ENCODE measurements at places on chromosomes 7 and 10. TPM values are rescaled to one million over a fixed set of nuclear protein-coding genes. Genes with fewer than 3 reads are reported as not detected.

- H3K36me3 ChIP-seq = no peaks in the 10 kb centered on the region
- H3K27ac ChIP-seq = no peak overlapping the region
- H3K27me3 ChIP-seq = no peaks in the 10 kb centered on the region
- H3K4me3 ChIP-seq = no peak overlapping the region
- DNase-seq = no peak
Measured at GRCh38 chr10:34651416-34652195, 163.5 kb downstream of the PARD3 start.

DNA sequence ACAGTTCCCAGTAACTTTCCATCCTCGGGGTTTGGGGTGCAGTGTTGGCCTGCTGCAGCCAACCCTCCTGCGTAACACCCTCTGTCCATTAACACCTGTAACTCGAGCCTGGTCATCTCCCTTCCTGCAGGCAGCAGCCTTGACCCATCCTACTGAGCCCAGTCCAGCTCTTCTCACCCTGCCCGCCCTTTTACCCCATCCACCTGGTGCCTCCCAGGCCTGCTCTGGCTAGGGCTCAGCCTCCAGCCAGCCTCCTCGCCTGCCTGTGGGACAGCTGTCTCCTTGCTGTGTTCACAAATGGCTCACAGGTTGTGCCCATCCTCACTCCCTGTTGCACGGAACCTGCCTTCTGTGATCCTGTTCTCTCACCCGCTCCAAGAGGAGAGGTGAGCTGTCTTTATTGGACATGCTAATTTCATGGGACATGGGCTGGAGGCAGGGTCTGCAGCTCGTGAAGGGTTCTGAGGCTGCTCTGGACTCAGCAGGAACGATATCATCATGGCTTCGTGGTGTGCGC, 277.2 kb upstream of the TCERG1L start:
- H3K36me3 ChIP-seq = no peaks in the 10 kb centered on the region
- no peaks in the 10 kb centered on the region for H3K4me1 ChIP-seq
- no peak overlapping the region for H3K4me3 ChIP-seq
- DNase-seq = no peak
- H3K27me3 ChIP-seq = no peaks in the 10 kb centered on the region
- H3K27ac ChIP-seq = no peak overlapping the region

DNA sequence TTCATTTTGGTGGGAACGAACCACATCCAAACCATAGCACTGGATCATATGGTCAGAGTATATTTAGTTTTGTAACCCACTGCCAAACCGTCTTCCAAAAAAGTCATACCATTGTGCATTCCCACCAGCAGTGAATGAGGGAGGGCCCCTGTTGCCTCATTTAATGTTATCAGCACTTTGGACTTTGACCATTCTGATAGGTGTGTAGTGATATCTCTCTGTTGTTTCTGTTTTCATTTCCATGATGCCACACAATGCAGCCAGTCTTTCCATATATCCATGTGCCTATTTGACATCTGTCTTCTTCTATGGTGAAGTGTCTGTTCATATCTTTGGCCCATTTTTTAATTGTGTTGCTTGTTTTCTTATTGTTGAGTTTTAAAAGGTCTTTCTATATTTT, 105.0 kb upstream of the PPP2R2D start:
- H3K27me3 ChIP-seq = no peaks in the 10 kb centered on the region
- no peak overlapping the region for H3K27ac ChIP-seq
- H3K4me3 ChIP-seq = no peak overlapping the region
- no peaks in the 10 kb centered on the region for H3K36me3 ChIP-seq

- no peak overlapping the region for H3K4me3 ChIP-seq
- no peaks in the 10 kb centered on the region for H3K4me1 ChIP-seq
- H3K27me3 ChIP-seq = no peaks in the 10 kb centered on the region
- H3K36me3 ChIP-seq = no peaks in the 10 kb centered on the region
- H3K27ac ChIP-seq = no peak overlapping the region
Measured at GRCh38 chr7:114865564-114865963, 56.3 kb upstream of the MDFIC start.

DNA sequence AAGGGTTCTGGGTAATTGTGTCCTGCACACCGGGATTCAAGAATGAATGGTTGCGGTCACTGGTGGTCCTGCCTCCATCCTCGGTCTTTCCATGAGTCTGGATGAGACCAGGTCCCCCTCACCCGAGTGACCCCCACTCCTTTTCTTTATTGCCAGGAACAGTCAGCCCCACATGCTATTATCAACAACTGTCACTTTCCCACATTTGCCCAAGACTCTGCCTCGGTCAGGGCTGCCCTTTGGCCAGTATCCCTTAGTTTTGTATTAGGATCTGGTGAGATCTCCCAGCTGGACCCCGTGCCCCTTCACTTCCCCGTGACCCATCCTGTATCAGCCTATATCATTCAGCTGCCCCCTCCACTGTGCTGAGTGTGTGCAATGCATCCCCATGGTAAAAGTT, 288.3 kb downstream of the ADARB2 start:
- no peak overlapping the region for H3K4me3 ChIP-seq
- H3K27ac ChIP-seq = no peak overlapping the region
- no peak for DNase-seq
- no peaks in the 10 kb centered on the region for H3K27me3 ChIP-seq

DNA sequence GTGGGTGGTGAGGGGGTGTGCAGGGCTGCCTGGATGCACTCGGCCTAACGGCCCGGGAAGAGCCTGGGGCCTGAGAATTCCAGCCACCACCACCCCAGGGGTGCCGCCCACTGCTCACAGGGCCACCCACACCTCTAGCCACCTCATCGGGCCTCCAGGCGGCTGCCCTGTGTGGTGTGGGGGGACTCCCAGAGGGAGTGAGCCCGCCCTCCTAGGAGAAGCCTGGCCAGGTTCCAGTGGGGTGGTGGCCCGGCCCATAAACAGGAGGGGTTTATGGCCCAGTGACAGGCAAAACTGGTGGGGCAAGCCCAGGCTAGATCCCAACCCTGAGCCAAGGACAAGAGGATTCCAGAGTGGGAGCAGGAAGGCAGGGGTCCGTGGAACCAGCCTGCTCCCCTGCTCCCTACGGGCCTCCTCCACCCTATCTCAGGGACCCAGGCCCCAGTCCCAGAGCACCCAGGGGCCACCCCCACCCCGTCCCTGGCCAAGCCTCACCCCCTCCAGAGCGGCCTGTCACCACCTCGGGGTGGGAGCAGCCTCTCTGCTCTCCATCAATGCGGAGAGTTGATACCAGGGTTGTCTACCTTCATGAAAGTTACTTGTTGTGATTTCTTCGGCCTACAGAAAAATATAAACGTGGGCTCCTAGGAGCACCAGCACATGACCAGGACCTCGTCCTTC, 20.2 kb upstream of the PDGFA start:
- H3K4me1 ChIP-seq = no peaks in the 10 kb centered on the region
- no peaks in the 10 kb centered on the region for H3K27me3 ChIP-seq
- H3K36me3 ChIP-seq = no peaks in the 10 kb centered on the region
- H3K4me3 ChIP-seq = no peak overlapping the region

DNA sequence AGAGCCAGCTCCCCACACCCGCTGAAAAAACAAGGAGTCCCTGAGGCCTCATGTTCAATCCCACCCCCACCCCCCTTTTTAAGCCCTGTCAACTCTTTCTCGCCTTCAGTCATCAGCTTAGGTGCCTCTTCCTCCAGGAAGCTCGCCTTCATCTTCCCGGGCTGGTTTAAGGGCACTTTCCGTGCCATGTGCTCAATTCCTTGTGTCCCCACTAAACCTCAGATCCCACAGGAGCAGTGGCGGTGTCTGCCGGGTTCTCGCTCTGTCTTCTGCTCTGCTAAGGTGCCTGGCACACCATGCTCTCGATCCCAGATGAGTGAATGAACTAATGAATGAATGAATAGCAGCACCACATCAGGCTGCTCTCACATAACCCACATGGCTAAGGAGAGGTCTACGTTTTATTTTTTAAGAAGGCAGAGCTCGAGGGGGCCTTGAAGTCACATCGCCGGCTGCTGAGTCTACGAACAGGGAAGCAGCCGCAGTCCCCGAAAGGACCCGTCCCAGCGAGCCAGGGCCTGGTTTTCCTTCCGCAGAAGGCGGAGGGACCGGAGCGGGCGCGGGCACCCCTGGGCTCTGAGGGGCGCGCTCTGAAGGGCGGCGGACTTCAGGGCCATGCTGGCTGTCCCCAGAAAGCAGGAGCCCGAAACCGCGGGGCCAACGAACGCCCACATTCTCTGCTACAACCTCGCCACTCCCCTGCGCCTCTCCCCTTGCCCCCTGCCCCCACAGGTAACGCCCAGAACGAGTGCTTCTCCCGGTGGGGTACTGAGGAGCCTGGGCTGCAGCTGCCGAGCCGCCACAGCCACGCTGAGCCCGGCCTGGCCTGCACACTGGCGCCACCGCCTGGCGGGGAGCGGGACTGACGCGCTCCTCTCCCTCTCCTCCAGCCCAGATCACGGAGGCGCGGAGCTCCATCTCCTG, 73.4 kb upstream of the KCNMA1 start:
- no peaks in the 10 kb centered on the region for H3K4me1 ChIP-seq
- H3K36me3 ChIP-seq = no peaks in the 10 kb centered on the region

GRCh38 chr10:32050177-32050576, 6.0 kb downstream of the KIF5B start:
- DNase-seq = no peak
- H3K4me3 ChIP-seq = no peak overlapping the region
- H3K27me3 ChIP-seq = no peaks in the 10 kb centered on the region
- peaks cover 22% of the 10 kb centered on the region for H3K36me3 ChIP-seq

- no peak for DNase-seq
- no peaks in the 10 kb centered on the region for H3K27me3 ChIP-seq
- H3K4me1 ChIP-seq = peaks cover 49% of the 10 kb centered on the region
- peak overlapping the region; percentile 82 for H3K27ac ChIP-seq
Measured at GRCh38 chr7:150738092-150738491, 874 bp downstream of the GIMAP5 start.

- no peak overlapping the region for H3K27ac ChIP-seq
- no peaks in the 10 kb centered on the region for H3K4me1 ChIP-seq
- H3K36me3 ChIP-seq = no peaks in the 10 kb centered on the region
- H3K4me3 ChIP-seq = no peak overlapping the region
Measured at GRCh38 chr10:65858841-65859240, 1067.0 kb upstream of the LRRTM3 start.

- H3K27me3 ChIP-seq = no peaks in the 10 kb centered on the region
- H3K36me3 ChIP-seq = no peaks in the 10 kb centered on the region
- no peak overlapping the region for H3K27ac ChIP-seq
- H3K4me1 ChIP-seq = no peaks in the 10 kb centered on the region
- no peak overlapping the region for H3K4me3 ChIP-seq
Measured at GRCh38 chr10:56622335-56622973, 261.4 kb upstream of the ZWINT start.

DNA sequence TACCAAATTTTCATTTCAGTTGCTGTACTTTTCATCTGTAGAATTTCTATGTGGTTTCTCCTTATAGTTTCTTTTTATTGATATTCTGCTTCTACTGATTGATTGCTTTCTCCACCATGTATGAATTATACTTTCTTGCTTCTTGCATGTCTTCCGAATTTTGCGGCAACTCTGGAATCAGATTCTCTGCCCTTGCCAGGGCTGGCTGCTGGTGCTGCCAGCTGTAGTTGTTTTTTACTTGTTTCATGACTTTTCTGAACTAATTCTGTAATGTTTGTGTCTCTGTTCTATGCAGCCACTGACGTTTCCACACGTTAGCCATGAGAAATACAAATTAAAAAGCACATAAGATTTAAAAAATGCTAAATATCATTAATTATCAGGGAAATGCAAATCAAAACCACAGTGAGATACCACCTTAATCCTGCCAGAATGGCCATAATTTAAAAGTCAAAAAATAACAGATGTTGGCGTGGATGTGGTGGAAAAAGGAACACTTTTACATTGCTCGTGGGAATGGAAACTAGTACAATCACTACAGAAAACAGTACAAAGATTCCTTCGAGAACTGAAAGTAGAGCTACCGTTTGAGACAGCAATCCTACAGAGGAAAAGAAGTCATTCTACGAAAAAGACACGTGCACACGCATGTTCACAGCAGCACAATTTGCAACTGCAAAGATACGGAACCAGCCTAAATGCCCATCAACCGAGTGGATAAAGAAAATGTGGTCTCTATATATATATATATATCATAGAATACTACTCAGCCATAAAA, 51.5 kb downstream of the MAD1L1 start:
- no peaks in the 10 kb centered on the region for H3K27me3 ChIP-seq
- H3K4me1 ChIP-seq = no peaks in the 10 kb centered on the region
- no peaks in the 10 kb centered on the region for H3K36me3 ChIP-seq
- DNase-seq = no peak
- no peak overlapping the region for H3K4me3 ChIP-seq
- H3K27ac ChIP-seq = no peak overlapping the region

GRCh38 chr7:36792421-36792820, 68.1 kb upstream of the AOAH start:
- H3K27me3 ChIP-seq = no peaks in the 10 kb centered on the region
- H3K36me3 ChIP-seq = no peaks in the 10 kb centered on the region
- peaks cover 38% of the 10 kb centered on the region for H3K4me1 ChIP-seq
- DNase-seq = no peak
- H3K4me3 ChIP-seq = no peak overlapping the region

- H3K27ac ChIP-seq = no peak overlapping the region
- no peak overlapping the region for H3K4me3 ChIP-seq
- no peaks in the 10 kb centered on the region for H3K4me1 ChIP-seq
- DNase-seq = no peak
- H3K36me3 ChIP-seq = no peaks in the 10 kb centered on the region
Measured at GRCh38 chr10:107665459-107665858, 501.0 kb upstream of the SORCS1 start.

DNA sequence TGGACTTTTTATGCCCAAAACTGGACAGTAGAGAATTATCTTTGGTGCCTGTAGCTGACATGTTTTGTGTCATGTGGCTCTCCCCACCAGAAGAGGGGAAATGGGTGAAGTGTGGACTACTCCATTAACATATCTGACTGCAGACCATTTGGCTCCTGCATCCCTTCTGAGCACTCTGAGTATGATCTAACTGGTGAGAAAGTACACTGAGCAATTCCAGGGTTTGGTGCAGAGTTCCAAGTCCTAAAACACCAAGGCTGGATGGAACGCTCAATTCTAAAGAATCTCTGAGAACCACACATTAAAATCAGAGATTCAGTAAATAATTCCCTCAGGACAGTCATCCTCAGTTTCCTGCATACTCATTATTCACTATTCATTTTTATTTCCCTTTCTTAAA, 22.8 kb upstream of the OSBPL3 start:
- no peak for DNase-seq
- no peak overlapping the region for H3K27ac ChIP-seq
- no peaks in the 10 kb centered on the region for H3K27me3 ChIP-seq
- no peaks in the 10 kb centered on the region for H3K36me3 ChIP-seq

DNA sequence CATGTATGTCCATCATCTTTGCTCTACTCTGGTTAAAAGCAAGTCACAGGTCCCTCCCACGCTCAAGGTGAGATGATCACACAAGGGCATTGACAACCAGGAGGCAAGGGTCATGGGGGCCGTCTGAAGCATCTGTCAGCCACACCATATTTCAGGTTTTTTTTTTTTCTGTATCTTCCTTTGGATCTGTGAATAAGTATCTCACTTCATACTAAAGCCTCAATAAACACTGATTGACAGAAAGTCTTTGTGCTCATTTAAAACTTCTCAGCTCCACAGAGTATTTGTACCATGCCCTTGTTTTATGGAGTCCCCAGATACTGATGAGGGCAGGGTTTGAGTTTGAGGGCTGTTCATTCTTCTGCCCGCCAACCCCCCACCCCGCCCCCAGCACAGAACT, 45.0 kb downstream of the AUTS2 start:
- no peak overlapping the region for H3K4me3 ChIP-seq
- no peaks in the 10 kb centered on the region for H3K36me3 ChIP-seq
- H3K4me1 ChIP-seq = no peaks in the 10 kb centered on the region
- no peak for DNase-seq
- no peak overlapping the region for H3K27ac ChIP-seq

Gene RAB19
- total RNA-seq = 3.3 TPM

Gene ADAMTS14
- 0.10 TPM for total RNA-seq

Gene C10orf90
- total RNA-seq = not detected

Gene WASHC2A
- 50.0 TPM for total RNA-seq

Gene MACC1
- total RNA-seq = 0.13 TPM

Gene PCGF5
- total RNA-seq = 62.3 TPM

Gene RBP4
- total RNA-seq = not detected

Gene PAX4
- total RNA-seq = not detected

Gene OR2A5
- total RNA-seq = not detected

Gene KCNMA1
- not detected for total RNA-seq
